A673 (cell line): ENCODE measurements at places on chromosomes 12 and 14. TPM values are rescaled to one million over a fixed set of nuclear protein-coding genes. Genes with fewer than 3 reads are reported as not detected.

- DNase-seq, result no peak
Measured at GRCh38 chr12:64102339-64102738, 119.8 kb downstream of the KICS2 start.

DNA sequence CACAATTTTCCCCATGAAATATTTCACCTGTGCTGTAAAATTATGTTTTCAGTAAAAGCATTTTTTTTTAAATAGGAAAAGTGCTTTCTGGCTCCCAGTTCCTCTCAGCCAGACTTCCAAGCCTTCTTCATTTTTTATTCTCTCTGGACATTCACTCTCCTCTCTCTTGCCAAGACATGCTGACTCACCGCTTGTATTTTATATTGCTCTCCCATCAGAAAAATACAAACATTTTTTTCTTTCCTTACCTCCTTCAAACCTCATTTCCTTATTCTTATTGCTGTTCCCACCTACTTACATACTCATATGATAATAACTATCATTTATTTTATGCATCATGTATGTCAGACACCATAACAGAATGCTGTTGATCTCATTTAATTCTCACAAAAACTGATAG, 37.7 kb upstream of the ZNF641 start:
- DNase-seq, result no peak

The SERPINA1 gene
- total RNA-seq, result not detected in 2 replicates

The RTL1 gene
- total RNA-seq, result 0.09 and 0.15 TPM in 2 replicates

DNA sequence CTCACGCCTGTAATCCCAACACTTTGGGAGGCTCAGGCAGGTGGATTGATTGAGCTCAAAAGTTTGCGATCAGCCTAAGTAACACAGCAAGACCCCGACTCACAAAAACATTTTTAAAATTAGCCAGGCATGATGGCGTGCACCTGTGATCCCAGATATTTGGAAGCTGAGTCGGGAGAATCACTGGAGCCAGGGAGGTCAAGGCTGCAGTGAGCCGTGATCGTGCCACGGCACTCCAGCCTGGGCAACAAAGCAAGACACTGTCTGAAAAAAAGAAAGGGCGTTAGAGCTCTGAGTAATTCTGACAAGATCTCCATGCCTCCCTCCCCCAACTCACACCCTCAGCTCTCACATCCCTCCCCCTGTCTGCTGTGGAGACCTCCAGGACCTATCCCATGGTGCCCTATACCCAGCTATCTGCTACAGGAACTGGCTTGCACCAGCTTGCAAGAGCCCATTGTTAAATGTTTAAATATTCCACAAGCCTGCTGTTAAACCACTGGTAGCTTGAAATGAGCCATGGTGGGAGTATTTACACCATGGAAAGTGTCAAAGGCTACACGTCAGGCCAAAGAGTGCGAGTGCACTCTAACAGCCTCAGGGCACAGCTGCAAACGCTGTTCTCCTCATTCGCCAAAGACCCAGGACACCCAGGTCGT, 35.1 kb upstream of the PPP2R5C start:
- no peak for DNase-seq

- DNase-seq, result no peak
Measured at GRCh38 chr12:131962069-131962468, 12.3 kb downstream of the EP400 start.

DNA sequence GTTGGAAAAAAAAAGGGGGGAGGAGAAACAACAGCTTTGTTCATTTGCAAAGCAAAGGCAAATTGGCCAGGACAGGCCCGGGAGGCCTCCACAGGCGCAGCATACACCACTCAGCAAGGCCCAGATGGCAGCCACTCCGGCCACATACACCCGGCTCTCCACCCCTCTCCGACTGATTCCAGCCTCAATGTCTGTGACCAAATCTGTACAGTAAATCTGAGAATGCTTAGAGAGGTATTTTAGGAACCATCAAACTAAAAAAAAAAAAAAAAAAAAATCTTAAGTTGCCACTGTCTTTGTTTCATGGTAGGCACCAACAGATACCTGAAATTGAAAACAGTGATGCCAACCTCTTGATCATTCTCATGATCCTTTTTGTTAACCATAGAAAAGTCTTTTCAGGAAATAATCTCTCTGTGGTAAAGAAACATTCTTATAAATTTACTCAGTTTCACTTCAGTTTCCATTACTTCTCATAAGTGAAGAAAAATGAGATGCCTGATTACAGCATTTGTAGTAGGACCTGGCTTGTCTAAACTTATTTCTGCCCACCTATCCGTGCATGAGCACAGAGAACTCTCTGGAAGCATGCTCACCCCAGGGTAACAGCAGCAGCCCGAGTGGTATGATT, 20.2 kb downstream of the VPS37B start:
- DNase-seq, result no peak

DNA sequence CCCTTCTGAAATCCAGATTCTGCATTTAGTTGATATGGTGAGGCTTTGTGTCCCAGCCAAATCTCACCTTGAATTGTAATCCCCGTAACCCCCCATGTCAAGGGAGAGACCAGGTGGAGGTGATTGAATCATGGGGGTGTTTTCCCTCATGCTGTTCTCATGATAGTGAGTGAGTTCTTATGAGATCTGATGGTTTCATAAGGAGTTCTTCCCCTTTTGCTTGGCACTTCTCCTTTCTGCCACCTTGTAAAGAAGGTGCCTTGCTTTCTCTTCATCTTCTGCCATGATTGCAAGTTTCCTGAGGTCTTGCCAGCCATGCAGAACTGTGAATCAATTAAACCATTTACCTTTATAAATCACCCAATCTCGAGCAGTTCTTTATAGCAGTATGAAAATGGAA, 23.1 kb upstream of the C12orf42 start:
- DNase-seq, result no peak
